ENCODE measurements at places on chromosomes 3 and 15.
A peak's percentile ranks its signal among the peaks of the same experiment; 100 is the strongest.

DNA sequence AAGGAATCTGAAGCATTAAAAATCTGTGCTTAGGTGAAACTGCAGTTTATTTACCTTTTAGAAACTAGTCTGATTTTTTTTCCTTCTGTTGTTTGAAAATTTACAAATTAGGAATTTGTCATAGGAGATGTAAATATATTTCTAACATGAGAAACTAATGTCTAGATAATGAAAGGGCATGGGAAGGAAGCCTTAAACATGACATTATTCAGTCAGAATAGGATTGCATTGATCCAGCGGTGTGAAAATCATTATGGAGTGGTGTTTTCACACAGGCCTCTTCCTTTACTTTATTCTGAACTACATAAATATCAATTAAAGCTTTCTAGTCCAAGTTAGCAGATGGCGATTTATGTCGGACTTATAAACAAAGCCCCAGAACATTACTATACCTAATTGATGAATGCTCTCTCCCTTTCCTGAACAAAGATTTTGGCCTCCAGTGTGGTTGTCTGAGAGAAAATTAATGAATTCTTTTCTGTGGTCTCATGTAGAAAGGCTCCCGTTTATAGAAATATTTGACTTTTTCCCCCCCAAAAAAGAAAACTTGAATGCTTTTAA lies 37.9 kb downstream of the FNDC3B start:
- no peak for DNase-seq

- DNase-seq, result no peak
Observed at GRCh38 chr3:72896996-72897757, 9.3 kb downstream of the GXYLT2 start.

- no peak for DNase-seq
Observed at GRCh38 chr3:133293397-133294110, 106.3 kb upstream of the BFSP2 start.

GRCh38 chr15:83753872-83754493 lies 100.1 kb downstream of the ADAMTSL3 start:
- DNase-seq, result no peak

DNA sequence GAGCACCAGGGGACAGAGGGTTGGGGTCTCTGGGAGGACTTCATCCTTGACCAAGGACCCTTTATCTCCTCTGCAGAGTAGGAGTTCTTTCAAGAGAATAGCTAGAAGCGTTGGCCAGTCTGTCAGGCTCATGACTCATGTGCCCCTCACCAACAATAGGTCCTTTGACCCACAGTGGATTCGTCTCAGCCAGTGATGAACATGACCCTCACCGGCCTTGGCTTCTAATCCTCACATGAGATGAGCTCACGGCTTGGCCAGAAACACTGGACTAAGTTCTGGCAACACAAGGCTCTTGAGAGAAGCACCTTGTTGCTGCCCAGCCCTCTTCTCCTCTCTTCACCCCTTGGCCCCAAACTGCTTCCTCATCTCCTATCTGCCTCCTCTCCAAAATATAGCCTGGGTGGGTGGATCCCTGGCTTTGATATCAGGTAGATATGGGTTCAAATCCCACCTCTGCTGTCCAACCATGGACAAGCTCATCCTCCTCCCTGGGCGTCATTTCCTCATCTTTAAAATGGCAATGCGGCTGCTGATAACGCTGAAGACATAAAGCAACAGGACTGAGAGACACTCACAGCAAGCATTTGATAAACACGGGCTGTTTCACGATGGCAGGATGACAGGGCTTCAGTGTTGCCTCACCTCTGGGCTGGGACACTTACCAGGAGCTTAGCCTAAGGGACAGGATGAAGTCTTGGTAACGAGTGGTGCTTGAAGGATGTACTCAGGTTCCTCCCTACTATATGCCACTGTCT lies 446.7 kb upstream of the PROK2 start:
- DNase-seq, result peak; percentile 60

DNA sequence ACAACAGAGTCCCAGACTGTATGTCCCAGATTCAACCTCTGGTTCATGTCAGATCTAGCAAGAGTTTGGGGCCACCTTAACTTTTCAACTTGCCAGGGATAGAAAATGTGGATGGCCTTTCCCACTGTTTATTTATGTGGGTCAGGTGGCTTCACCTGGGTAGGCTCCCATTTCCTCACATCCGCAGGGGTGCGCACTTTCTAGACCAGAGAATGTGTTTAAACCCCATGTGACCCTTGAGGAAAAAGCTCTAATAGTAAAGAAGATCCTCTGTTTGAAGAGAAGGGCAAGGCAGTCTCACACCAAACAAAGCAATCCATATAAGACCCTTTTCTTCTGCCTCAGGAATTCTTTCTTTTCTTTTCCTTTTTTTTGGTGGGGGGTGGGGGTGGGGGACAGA lies 167.2 kb upstream of the TSC22D2 start:
- no peak for DNase-seq

- no peak for DNase-seq
Observed at GRCh38 chr3:57696801-57697321, 4.0 kb upstream of the DENND6A start.

DNA sequence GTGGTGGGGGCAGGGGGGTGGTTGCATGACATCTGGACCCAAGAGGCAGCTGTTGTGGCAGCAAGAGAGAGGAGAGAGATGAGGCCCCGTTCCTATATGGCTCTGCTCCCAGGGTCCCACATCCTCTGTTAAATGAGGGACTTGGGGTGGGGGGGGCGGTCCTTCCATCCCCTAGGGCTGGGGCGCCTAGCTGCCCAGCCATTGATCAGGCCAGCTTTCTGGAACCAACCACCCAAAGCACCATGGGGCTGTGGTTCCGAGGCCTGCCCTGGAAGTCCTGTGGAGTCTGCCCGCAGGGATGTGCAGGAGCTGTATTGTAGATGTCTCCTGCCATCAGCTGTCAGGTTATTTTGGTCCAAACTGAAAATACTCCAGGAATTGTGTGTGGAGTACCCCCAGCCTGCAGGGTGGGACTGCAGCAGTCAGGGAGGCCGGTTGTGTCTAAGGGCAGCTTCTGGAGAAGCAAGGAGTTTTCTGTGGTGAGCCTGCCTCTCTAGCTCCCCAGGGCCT lies 5.2 kb downstream of the FURIN start:
- no peak for DNase-seq

DNA sequence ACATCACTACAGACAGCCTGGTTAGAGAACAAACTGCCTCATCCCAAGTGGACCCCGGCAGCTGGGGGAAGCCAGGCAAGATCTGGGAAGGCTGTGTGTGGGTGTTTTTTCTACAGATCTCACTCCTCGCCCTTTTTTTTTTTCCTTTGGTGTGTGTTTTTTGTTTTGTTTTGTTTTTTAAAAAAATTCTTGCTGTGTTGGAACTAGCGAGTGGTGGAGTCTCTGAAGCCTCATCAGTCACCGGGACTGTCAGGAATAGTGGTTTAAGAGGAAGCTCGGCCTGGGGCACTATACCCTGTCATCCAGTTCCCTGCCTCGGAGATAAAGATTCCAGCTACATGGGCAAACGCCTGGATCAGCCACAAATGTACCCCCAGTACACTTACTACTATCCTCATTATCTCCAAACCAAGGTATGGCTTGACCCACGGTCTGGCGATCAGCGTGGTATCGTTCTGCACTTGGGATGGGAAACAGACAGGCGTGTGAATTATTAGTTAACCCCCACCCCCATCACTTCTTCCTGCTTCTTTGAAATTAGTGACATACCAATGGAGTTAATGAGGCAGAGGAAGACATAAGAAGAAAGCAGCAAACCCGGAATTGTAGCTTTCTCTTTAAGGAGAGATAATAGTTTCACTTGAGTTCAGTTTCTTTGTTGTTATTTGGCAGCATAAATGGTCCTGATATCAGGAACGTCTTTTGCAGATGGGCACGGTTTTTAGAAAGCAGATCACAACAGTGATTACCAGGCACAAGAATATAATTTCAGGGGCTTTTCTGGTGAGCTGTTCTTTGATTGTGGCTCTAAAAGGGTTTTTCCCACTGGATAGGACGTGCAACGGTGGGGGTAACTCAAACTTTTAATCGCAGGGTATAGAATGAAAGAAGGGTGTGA lies 722 bp downstream of the RBMS3 start:
- no peak for DNase-seq

DNA sequence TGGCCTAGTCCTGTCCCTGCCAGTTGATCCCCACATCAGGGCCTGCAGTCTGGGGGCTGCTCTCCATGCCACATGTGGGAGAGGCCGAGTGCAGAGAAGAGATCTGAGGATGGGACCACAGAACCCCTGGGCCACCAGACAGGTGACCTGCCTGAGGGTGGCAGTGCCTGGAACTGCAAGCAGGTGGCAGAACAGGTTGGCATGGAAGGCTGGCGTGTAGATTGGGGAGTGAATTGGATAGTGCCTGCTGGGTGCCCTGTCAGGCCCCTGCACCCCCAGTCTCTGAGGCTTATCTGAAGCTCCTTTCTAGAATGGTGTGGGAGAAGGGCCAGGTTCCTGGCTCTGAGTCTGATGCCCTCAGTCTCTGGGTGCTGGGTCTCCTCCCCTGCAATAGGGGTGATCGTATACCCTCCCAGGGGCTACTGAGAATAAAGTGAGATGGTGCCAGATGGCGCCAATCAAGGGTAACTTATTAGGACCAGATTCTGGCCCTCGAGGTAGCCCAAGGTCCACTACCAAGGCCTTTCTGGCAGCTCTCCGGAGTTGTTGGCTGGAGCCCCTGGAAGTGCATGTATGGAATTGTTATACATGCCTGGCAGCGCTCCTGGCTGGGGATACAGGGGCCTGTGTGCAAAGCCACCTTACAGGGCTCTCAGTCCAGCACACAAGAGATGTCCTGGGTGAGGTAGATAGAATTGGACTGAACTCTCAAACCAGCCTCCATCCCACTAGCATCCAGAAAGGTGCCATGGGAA lies 15.7 kb downstream of the C3orf18 start:
- no peak for DNase-seq

DNA sequence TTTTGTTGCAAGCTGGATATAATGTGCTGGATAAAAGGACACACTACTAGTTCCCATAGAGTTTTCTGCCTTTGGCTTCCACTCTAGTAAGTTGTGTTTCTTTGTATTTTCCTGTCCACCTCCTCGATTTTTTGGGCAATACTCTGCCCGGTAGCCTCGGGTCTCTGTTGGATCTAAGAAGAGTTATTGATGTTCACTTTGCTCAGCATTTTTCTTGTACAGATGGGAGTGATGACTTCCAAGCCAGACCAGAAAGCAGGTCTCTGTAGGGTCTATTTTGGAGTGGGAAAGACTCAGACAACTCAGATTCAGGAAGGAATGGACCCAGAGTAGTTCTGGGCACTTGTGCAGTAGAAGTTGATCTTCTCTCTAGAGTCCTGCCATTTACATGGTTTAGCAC lies 36.0 kb upstream of the PRTG start:
- DNase-seq, result no peak

GRCh38 chr3:32138545-32139104 lies 32.2 kb downstream of the GPD1L start:
- no peak for DNase-seq

GRCh38 chr3:73743551-73743950 lies 118.8 kb upstream of the PDZRN3 start:
- DNase-seq, result no peak

- DNase-seq, result peak; percentile 52
Observed at GRCh38 chr3:141940194-141940776, 63.8 kb downstream of the ATP1B3 start.

DNA sequence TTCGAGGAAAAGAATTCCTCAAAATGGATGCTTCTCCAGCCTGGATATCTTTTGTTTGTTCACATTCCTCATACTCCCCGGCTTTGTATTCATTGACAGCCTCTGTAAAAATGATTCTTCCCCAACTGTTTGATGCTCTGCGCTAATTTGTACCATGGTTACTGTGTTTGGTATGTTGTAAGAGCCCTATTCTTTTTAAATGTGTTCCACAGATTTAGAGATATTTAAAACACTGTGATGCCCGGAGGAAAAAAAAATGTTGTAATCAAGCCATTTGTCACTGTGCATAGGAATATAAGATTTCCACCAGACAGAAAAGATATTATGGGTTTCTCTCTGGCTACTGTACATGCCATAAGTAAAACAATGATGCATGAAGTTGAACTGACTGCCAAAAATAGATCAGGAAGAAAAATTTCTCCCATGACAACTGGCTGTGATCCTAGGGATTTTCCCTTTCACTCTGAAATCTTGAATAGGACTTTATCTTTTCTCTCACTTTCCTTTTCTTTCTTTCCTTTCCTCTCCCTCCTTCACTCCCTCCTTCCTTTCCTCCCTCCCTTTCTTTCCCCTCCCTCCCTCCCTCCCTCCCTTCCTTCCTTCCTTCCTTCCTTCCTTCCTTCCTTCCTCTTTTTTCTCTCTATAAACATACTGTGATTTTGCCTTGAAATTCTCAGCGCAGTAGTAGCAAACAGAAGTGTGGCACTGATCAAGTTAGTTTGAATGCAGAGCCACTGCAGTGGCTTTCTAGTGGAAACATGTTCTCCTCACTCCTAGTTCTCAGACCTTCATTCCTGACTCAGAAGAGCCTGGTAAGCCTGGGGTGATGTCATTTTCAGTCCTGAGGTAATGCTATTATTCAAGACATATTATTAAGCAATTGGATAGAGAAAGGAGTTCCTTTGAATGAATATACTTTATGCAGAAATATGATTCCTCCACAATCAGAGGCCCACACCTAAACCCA lies 254.9 kb upstream of the TBL1XR1 start:
- DNase-seq, result no peak

DNA sequence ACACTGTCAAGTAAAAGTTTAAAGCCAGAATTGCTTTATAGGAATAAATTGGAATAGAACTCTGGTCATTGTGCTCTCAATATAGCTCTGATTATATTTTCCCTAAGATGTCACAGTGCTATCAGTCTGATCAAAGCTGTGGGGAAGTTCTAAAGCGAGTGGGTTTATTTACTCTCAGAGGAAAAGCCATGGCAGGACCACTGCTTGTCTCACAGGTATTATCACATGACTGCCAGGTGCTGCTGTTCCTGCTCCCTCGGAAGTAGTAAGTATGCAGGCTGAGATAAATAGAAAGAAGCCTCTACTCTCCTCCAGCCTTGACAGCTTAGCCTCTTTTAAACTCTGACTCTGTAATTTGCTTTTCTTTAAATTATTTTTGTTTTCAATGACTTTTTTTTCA lies 49.1 kb upstream of the UTS2B start:
- DNase-seq, result no peak

GRCh38 chr3:32184187-32184730 lies 54.2 kb upstream of the CMTM8 start:
- no peak for DNase-seq

DNA sequence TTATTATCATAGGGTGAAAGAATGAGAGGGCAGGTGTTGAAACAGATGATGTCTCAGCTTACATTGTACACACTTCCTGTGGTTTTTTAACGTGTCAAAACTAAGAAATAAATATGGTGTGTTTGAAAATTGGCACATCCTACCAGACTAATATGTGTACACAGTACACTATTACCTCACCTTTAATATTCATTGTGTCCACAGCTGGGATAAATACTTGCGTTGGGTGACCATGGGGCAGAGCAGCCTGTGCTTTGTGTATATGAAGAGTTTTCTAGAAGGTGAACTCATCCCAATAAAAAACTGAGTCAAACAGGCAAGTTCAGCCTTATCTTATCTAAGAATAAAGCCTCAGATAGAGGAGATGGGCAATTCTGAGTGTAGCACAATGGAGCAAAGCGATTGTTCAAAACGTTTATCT lies 17.3 kb downstream of the SUCNR1 start:
- DNase-seq, result no peak

- no peak for DNase-seq
Observed at GRCh38 chr3:45425237-45425933, 37.0 kb downstream of the LARS2 start.

- no peak for DNase-seq
Observed at GRCh38 chr15:97966246-97966645, 5.7 kb downstream of the ARRDC4 start.

- no peak for DNase-seq
Observed at GRCh38 chr3:37262816-37263393, 88.5 kb upstream of the LRRFIP2 start.

Measured in occipital lobe (tissue), 3 donors.